ENCODE measurements at places on chromosomes 3 and 15. TPM values are rescaled to one million over a fixed set of nuclear protein-coding genes. Genes with fewer than 3 reads are reported as not detected.

The KPNA1 gene
- total RNA-seq = 86.1 TPM

The ZNF197 gene
- 49.0 TPM for total RNA-seq

The LIPH gene
- not detected for total RNA-seq

The LEKR1 gene
- total RNA-seq = 0.56 TPM

The CDAN1 gene
- 20.6 TPM for total RNA-seq

The GOLGA6D gene
- total RNA-seq = not detected

The PRSS50 gene
- total RNA-seq = not detected

The IL5RA gene
- not detected for total RNA-seq

The RYR3 gene
- 7.4 TPM for total RNA-seq

The LRRC15 gene
- not detected for total RNA-seq

The GDPGP1 gene
- 7.4 TPM for total RNA-seq

The COPB2 gene
- total RNA-seq = 127 TPM

The NR1I2 gene
- not detected for total RNA-seq

The ROBO1 gene
- total RNA-seq = 505 TPM

The DCBLD2 gene
- 33.9 TPM for total RNA-seq

The FBXL22 gene
- not detected for total RNA-seq

The GCNT3 gene
- total RNA-seq = not detected

The ARGFX gene
- total RNA-seq = not detected

The KNSTRN gene
- total RNA-seq = 62.9 TPM

The SAXO2 gene
- 0.20 TPM for total RNA-seq

The SLC9C1 gene
- not detected for total RNA-seq

The MUSTN1 gene
- total RNA-seq = 3.5 TPM

The FAM107A gene
- not detected for total RNA-seq

The CADPS gene
- total RNA-seq = 265 TPM

The SAMD7 gene
- not detected for total RNA-seq

The FILIP1L gene
- total RNA-seq = 4.3 TPM

The HTR3E gene
- not detected for total RNA-seq

The CHDH gene
- 0.61 TPM for total RNA-seq

The HDDC3 gene
- 10.7 TPM for total RNA-seq

The CPN2 gene
- total RNA-seq = not detected

The OR4F15 gene
- total RNA-seq = not detected

The PLEKHO2 gene
- 18.0 TPM for total RNA-seq

The IQCF5 gene
- not detected for total RNA-seq

The SOX14 gene
- total RNA-seq = not detected

The CCR9 gene
- total RNA-seq = not detected

The ACKR2 gene
- total RNA-seq = 0.64 TPM

The CTXN2 gene
- 0.22 TPM for total RNA-seq

The PLD1 gene
- total RNA-seq = 0.61 TPM

The PLA2G4E gene
- total RNA-seq = 1.0 TPM

Measured in glutamatergic neuron (in vitro differentiated cells).